CD4-positive, alpha-beta T cell treated with Interleukin-2 at 100 ng/mL for 4 hours (primary cell): ENCODE measurements at places on chromosomes 6 and 20.

GRCh38 chr6:31308050-31308844 is 36.4 kb upstream of the HLA-C start:
- peak; percentile 62 for DNase-seq

DNA sequence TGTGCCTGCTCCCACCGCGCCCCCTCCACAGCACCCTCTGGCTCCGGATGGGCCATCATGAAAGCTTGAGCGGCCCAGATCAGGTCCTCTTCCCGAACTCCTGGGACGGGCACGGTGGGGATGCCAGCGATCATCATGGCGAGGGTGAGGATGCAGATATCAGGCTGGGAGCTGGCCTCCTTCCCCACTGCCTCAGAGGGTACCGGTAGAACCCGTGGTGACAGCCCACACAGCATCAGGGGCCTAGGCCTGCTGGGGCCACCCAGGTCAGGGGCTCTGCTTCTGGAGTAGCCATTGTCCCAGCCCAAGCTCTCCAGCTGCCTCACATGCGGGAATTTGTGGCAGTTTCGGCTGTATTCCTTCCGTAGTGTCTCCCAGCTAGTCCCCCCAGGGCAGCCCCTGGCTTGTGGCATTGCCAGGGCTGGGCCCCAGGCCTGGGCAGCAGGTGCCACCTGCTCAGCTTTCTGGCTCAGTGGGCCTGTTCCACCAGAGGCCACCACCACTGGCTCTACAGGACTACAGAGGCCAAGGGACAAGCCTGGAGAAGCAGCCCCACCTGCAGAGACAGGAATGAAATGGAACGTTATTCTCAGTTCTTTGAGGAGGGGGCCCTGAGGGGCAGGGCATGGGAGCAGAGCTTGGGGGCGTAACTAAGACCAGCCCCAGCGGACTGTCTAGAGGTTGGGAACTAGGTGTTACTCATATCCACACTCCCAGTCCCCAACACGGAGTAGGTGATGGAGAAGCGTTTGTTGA is 654 bp downstream of the SPATA25 start:
- DNase-seq: no peak

GRCh38 chr20:3045042-3045815 is 623 bp upstream of the MRPS26 start:
- peak; percentile 55 for DNase-seq

- no peak for DNase-seq
Measured at GRCh38 chr6:7811441-7811840, 85.5 kb downstream of the BMP6 start.

- no peak for DNase-seq
Measured at GRCh38 chr6:161369339-161369738, 95.5 kb upstream of the AGPAT4 start.

DNA sequence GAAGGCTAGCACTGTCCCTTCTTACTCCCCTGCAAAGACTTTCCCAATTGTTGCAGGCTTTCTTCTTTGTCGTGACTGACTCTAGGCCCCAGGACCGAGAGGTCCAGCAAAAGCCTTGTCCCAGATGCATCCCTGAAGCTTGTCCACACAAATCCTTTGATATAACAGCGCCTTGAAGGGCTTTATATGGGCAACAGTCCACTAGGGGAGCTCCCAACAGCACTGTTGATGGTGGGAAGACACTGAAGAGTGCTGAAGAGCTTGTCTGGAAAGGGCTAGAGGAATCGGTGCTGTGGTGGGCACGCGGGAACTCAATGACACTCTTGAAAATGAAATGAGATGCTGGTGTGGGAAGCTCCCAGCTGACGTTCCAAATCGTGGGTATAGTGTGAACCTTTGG is 316.1 kb upstream of the CDH4 start:
- DNase-seq: no peak

DNA sequence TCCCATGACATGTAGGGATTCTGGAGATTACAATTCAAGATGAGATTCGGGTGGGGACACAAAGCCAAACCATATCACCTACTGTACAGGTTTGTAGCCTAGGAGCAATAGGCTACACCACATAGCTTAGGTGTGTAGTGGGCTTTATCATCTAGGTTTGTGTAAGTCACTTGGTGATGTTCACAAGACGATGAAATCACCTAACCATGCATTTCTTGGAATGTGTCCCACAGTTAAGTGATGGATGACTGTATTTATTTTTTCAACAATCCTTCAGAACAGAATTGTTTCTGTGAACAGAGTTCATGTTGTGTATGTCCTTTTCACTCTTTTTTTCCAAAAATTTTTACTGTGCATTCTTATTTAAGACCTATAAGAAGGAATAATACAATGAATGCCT is 76.1 kb downstream of the DTD1 start:
- no peak for DNase-seq

- no peak for DNase-seq
Measured at GRCh38 chr6:148716811-148717210, 30.0 kb upstream of the UST start.

DNA sequence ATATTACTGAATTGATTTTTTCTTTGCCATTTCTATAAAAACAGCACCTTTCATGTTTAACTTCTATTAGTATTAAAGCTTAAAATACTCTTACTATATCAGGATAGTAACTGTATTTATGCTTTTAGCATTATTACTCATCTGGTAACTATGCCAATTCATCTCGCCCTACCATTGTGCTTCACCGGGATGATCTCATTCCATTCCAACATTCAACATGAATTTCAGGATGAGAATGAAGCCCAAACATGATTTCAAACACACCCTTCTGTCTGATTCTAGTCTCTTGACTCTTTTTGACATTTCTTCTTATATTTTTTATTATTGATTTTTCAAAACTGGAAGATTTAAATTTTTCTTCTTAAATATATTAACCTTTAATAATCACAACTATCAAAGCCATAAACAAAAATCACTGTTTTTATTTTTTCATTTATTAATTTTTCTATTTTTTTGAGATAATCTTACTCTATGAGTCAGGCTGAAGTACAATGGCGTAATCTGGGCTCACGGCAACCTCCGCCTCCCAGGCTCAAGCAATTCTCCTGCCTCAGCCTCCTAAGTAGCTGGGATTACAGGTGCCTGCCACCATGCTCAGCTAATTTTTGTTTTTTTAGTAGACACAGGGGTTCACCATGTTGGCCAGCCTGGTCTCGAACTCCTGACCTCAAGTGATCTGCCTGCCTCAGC is 46.7 kb downstream of the GJA1 start:
- DNase-seq: no peak

DNA sequence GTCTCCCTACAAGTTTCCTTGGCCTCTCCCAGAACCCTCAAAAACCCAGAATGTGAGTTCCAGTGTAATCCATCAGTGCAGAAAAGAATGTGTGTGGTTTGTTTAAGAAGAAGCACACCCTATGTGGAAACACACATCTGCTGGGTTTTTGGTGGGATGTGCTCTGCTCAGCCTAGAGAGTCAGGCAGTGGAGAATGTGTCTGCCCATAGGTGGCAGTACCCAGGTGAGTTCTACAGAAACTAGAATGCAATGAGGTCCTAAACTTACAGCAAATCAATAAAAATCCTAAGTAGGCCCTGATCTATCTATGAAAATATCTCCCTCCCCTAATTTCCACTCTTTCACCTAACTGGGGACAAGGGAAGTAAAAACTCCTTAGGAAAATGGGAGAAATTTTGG is 437.3 kb downstream of the DHX35 start:
- DNase-seq: no peak

- peak; percentile 60 for DNase-seq
Measured at GRCh38 chr20:25399037-25399430, 8.4 kb upstream of the ABHD12 start.

DNA sequence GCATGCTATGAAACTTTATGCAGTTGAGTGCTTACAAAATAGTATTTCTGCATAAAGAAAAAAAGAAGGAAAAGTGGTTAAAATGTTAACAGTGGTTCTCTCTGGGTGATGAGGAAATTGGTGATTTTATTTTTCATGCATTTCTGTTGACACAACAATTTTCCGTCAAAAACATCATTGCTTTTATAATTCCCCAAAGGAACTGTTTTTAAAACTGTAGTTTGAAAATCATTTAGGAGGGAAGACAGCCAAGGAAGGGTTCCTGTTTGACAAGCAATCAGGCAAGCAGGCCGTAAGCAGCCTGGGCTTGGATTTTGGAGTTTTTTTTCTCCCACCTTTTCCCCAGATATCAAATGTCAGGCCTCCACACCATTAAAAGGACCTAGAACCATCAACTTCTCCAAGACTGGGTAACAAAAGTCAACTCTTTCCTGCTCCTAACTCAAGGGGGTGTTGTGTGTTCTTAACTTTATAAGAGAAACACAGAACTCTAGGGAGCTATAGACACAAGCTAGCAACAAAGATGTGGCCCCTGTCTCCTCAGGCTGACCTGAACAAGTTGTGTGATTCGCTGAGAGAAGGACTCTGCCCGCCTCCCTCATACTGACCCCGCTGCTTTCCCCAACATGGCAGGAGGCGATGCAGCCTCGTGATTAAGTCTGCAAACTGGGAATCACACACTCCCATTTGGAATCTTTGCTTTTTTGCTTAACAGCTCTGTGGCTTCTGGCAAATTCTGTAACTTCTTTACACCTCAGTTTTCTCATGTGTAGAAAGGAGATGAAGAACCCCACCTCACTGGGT is 146.6 kb downstream of the BCAS1 start:
- no peak for DNase-seq

DNA sequence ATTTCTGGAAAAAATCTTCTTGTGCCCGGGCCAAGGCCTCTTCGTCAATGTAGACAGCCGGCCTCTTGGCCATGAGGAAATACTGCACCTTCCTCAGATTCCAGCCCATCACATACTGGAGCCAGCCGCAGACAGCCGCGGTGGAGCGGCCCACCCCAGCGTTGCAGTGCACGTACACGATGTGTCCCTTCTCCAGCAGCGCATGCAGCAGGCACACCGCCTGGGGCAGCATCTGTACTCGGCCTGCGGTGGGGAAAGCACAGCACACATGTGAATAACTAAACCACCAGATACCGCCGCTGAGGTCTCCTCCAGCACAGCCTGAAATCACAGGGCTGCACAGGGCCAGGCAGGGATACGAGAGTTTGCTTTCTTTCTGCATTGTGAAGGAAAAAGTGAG is 107.9 kb downstream of the EPM2A start:
- DNase-seq: no peak

DNA sequence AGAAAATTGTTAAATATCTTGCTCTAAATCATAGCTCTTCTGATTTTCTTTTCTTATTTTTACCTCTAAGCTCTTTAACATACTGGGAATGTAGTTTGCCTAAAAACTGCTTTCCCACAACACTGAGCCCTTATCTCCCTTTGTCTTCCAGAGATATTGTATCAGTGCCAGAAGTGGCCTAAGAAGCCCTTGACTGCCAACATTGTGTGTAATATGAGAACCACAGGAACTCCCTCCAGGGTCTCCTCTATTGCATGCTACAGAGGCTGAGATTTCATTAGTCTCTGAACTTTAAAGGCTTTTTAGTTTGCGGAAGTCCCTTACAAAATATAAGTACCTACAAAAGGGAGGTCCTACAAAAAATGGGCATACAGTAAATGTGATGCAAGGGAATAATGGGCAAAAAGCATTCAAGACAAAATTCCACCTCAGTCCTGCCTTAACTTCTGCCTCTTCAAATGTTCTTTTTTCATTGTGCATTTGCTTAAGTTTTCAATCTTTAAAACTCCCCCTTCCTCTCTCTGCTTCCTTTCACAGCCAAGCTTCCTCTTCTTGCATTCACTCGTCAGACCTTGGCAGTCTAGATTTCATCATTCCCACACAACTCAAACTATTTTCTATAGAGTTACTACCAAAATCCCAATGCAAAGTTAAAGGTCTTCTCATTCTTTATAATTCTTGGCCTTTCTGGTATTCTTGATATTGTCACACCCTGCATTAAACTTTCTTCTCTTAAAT is 76.5 kb downstream of the ADGRG6 start:
- DNase-seq: no peak

- no peak for DNase-seq
Measured at GRCh38 chr6:40135491-40136072, 201.3 kb upstream of the MOCS1 start.
